ENCODE measurements at places on chromosomes 7 and 10.

DNA sequence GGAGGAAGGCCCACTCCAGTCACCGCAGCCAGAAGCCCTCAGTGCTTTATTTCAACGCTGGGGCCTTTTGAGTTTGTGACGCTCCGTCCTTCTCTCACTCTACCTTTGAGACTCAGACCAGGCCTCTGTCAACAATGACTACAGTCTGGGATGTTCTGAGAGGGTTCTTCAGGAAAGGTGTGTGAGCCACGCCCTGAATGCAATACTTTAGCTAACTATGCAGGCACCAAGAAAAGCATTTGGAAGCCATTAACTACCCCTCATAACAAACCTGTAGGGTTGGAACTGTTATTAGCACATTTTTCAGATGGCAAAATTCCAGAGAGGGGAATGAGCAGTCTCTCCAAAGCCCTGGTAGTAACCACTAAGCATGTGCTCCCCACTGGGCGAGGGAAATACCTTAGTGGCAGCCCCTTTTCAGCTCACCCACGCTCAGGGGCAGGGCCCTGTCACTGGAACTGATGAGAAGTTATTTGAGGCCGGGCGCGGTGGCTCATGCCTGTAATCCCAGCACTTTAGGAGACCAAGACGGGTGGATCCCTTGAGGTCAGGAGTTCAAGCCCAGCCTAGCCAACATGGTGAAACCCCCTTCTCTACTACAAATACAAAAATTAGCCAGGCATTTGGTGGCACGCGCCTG is 5.7 kb upstream of the ARPC1B start:
- no peak for DNase-seq

DNA sequence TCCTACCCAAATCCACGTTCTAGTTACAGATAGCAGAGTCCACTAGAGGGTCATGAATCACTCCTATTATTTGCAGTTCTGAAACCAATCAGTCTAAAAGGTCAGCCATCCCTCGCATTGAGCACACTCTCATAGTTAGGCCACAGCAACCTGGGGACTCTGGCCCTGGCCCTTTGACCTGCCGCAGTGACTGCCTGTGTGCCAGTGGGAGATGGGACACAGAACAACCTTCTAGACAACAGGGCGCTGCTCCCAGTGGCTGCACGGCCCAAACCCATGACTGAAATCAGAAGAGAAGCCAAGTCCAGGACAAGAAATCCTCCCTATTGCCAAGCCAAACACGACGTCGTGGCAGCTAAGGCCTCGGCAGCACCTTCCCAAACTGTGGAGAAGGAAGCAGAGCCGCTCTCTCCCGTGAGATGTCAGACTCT is 158.5 kb downstream of the HERPUD2 start:
- DNase-seq: no peak

GRCh38 chr10:24503461-24504320 is 220.0 kb downstream of the ARHGAP21 start:
- no peak for DNase-seq

GRCh38 chr7:114439581-114439980 is 25.0 kb downstream of the FOXP2 start:
- DNase-seq: no peak

- no peak for DNase-seq
Observed at GRCh38 chr10:98366062-98366530, 48.9 kb downstream of the PYROXD2 start.
